ENCODE measurements at places on chromosomes 2 and 18. TPM values are rescaled to one million over a fixed set of nuclear protein-coding genes. Genes with fewer than 3 reads are reported as not detected.

DNA sequence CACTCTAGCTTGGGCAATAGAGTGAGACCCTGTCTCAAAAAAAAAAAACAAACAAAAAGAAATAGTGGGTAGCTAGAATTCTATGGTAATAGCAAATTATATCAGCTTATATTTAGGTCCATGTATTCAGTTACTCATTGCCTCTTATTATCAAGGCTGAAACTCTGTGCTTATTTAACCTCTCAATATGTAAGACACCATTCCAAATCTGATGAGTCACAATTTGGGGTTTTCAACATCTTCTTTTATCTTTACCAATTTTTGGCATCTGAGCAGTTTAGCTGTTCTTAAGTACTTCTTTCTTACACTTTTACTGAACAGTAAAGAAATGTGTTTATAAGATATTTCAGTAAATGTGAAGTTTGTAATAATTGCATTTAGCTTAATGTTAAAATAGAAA, 69.3 kb downstream of the TTC27 start:
- peak; percentile 57 for DNase-seq

DNA sequence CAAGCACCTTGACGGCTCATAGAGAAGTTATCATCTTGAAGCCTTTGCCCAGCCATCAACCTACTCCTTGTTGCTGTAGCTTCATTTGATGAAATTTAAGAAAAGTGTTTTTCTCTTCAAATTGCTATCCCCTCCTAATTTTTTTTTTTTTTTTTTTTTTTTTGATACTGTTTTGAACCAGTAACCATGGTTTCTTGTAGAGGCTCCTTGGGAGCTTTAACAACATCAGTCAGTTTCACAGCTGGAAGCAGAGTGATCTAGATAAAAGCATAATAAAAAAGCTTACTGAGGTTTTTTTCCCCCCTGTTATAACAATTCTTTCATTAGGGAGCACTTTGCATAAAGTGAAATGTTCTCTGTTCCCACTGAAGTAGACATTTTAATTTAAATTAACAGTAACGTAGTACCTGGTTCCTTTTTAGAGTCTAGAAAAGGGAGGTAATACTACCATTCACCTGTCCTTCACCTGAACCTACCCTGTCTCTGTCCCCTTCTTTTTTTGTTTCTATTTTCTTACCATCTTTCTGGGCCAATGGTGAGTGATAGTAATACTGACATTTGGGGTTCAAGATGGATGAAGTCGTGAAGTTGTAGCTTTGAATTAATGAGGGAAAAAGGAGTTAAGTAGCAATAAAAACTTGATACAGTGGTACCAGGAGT, 101.5 kb downstream of the NCOA1 start:
- no peak for DNase-seq

- no peak for DNase-seq
Observed at GRCh38 chr2:164328310-164328709, 293.0 kb downstream of the GRB14 start.

The CFAP210 gene
- total RNA-seq: not detected

The RGPD4 gene
- total RNA-seq: not detected

The FAP gene
- total RNA-seq: 31.9 TPM

DNA sequence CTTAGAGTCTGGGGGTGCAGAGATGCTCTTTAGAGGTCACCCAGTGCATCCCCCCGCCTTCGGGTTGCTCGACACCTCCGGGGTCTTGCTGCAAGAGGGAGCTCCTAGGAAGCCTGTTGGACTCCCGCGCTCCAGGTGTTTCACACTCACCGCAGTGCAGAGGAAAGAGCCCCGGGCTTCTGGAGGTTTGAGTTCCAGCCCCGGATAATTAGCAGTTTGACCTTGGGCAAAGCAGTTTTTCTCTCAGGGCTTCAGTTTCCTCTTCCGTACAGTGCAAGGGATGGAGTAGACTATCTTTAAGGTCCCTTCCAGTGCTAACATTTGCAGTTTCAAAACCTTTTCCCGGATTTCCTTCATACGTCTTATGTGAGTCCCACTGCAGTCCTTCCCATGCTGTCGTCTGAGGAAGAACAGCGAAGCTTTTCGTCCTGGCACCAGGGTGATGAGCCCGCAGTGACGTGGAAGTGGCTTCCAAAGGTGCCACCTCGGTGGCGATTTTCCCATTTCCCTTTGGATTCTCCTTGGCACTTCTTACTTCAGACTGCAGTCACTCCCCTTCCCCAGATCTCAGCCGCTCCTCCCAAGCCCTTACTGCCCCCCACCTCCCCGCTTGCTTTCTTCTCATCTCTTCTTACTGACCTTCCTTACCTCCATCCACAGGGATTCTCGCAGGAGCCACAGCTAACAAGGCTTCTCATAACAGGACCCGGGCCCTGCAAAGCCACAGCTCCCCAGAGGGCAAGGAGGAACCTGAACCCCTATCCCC, 585 bp downstream of the PNKD start:
- DNase-seq: peak; percentile 41

The RIT2 gene
- total RNA-seq: 0.37 TPM

DNA sequence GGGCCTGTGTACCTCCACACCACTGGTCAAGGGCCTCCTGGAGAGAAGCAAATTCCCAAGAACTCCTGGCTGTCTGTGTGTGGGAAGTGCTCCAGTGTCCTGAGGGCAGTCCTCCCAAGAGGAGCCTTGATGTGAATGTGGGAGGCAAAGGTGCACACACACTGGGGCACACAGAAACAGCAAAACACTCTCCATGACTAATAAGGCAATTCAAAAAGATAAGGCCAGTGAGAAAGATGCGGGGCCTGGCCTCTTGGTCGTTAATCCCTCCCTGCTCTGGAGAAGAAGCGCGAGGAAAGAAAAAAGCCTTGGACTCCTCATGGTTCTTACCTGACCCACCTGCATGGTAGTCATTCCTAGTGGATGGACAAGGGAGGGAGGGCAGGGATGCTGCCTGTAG, 373.2 kb downstream of the SLC4A3 start:
- no peak for DNase-seq

The C1GALT1C1L gene
- total RNA-seq: 2.4 TPM

GRCh38 chr18:39788383-39788782, 2166.7 kb upstream of the PIK3C3 start:
- DNase-seq: peak; percentile 63

DNA sequence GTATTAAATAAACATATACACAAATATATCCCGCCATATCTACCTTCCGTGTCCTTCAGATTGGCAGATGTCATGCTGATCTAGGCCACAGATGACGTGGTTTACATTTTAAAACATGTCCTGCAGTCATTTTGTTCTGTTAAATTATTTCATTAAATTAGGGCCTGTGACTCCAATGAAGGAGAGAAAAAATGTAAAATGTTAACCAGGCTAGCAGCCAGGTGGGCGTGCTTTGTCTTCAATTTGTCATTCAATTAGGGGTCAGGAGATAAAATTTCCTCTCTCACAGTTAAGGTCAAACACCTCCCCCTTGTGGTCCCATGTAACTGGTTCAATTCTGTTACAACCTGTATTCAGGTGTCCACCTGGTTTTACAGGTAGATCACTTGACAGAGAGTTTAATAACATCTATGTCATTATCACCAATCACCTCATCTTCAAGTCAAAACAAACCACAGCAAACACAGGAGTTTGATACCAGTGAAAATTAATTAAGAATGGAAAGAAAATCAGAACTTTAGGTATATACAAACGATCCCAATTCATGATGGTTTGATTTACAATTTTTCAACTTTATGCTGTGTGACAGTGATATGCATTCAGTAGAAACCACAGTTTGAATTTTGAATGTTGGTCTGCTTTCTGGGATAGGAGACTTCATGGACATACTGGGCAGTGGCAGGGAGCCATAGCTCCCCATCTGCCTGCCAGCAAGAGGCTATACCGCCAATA, 339.4 kb downstream of the CMPK2 start:
- DNase-seq: no peak

The TOGARAM2 gene
- total RNA-seq: not detected

The CNRIP1 gene
- total RNA-seq: 22.6 TPM

All from M059J (cell line).